ENCODE measurements at places on chromosomes 2 and 18.

- DNase-seq = no peak
Observed at GRCh38 chr2:170848587-170848986, 31.9 kb downstream of the GAD1 start.

DNA sequence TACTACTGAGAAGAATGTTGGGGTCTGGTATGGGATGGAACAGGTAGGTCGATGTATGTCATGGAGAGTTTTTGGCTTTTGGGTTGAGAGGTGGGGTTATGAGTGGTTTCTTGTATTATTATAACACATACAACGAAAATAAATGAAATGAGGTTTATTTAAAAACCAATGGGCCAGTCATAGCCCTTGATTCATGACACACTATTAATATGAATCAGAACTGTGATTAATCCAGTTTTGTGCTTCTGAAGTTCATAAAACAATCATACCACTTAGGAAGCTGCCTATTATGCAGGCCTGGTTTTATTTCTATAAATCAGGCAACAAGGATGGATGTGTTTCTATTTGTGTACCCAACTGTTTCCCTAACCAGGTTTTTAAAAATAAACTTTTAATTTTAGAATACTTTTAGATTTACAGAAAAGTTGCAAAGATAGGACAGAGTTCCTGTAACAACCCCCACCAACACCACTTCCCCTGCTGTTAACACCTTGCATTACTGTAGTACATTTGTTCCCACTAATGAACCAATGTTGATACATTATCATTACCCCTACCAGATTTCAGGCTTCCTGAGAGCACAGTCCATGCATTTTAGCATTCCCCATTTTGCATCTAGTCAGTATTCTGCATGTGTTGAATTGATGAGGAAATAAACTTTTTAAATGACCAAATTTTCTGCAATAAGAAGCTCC, 37.5 kb upstream of the NCOA1 start:
- no peak for DNase-seq

- DNase-seq = no peak
Observed at GRCh38 chr2:9473985-9474360, 378 bp upstream of the IAH1 start.

DNA sequence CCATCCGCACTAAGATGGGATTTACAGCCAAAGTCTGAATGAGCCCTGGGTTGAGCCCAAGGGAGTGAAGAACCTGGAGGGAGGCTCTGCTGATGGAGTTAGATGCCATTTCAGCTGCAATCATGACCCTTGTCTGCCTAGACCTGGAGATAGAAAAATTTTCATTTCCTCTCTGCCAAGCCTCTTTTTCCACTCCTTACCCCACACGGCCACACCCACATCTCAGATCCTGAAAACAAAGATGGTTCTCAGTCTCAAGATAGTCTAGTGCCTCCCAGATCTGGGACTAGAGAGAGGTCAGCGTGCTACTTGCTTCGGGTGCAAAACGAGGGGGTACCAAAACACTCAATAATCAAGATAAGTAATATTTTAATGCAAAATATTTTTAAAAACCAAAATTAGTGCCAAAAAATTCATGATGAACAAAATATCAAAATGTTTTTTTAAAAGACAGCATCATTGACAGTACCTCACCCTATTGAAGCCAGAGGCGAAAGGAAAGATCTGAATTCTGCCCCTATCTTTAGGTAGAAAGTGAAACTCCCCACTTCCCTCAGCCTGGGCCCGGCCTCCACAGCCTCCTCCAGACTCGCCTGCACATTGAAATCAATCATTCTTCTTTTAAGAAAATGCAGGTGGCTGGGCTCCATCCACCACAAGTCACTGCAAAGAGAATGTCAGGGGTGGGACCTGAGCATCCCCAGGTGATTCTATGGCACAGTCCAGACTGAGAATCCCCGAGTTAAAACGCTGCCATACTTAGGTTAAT, 57.8 kb upstream of the GPR45 start:
- no peak for DNase-seq

GRCh38 chr18:27956001-27956640, 220.8 kb downstream of the CDH2 start:
- DNase-seq = no peak

GRCh38 chr2:104774631-104775030, 79.3 kb upstream of the POU3F3 start:
- DNase-seq = no peak

DNA sequence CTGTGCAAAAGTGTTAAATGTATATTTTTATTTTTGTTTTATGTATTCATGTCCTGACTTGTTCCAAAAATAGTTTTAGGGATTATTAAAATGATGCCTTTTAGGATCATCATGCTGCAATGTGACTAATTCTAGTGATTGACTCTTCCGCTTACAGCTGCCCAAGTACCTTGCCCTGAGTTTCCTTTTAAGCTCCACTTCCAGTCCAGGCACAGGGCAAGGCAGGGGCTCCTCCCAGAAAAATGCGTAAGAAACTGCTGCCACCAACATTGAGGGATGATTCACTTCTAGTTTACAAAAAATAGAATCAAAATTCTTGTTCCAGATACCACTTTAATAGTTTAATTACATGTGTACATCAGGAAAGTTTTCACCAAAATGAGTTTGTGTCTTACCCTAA, 116.4 kb downstream of the IRS1 start:
- DNase-seq = no peak

DNA sequence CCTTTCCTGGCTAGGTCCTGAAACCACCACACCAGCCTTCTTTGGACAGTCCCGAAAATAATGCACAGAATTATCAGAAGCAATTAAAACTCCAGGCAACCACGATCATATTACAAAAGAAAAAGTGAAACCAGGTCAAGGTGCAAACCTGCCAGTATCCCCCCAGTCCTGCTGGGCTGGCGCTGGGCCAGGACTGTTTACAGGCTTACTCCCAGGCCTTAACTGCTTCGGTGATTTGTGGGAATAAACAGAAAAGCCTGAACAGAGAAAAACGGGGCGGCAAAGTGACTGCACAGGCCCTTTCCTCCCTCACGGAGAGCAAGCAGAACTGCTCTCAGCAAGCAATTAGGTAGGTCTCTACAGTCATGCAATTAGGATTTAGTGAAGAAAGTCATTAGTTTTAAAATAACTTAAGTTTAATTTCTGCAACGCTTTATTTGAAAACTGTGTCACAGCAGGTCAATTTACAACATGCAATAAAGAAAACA, 1.3 kb downstream of the HDAC4 start:
- no peak for DNase-seq

DNA sequence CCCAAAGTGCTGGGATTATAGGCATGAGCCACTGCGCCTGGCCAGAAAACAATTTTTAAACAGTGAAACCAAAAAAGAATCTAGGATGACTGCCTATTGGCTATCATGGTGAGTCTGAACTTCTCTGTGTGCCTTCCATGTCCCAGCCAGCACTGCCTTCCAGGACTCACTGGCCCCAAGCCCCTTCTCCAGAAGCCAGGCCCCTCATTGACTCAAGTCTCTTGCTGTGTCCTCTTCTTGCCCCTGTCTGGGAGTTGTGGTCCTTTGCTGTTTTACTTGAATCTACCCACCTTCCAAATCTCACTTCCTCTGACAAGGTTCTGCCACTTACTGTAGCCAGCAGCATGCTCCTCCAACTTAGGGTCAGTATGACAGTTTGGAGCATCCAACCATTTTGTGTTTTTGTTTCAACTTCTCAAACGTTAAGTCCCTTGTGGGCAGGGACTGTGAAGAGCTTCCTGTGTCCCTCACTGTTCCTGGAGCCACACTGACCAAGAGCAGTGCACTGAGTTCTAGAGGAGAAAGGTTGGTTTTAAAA, 41.7 kb downstream of the ST3GAL5 start:
- DNase-seq = no peak

- DNase-seq = no peak
Observed at GRCh38 chr2:217199255-217199630, 339.4 kb upstream of the TNP1 start.

DNA sequence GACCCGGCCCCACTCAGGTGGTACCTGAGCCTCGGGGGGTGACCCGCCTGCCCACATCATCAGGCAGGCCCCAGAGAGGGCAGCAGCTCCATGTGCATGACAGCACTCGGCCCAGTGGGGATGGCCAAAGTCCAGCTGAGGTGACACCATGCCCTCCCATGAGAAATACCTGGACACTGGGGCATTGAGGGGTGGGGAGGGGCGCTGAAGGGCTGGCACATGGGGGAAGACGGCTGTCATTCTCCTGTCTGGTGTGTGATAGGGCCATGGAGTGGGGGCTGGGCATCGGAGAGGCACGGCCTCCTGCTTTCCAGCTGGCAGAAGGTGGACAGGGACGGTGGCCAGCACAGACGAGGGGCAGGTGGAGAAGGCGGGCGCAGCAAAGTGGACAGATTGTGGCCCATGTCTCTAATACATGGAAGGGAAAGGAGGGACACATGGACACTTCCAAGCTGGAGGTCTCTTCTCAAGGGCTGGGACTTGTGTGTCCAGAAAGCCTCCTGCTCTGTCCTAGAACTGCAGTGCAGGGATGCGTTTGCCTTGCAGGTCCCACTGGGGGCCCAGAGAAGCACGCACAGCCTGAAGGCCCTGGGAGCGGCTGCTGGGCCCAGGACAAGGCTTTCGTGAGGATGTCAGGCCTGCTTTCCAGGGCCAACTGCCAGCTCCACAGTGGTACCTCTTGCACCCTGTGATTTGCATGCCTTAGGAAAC, 302.2 kb downstream of the NDUFA10 start:
- no peak for DNase-seq

Measured in caudate nucleus (tissue), 63 donors.